ENCODE measurements at places on chromosomes 1 and 21.

GRCh38 chr1:56414728-56415224 is 164.6 kb downstream of the PLPP3 start:
- peak; percentile 75 for DNase-seq

DNA sequence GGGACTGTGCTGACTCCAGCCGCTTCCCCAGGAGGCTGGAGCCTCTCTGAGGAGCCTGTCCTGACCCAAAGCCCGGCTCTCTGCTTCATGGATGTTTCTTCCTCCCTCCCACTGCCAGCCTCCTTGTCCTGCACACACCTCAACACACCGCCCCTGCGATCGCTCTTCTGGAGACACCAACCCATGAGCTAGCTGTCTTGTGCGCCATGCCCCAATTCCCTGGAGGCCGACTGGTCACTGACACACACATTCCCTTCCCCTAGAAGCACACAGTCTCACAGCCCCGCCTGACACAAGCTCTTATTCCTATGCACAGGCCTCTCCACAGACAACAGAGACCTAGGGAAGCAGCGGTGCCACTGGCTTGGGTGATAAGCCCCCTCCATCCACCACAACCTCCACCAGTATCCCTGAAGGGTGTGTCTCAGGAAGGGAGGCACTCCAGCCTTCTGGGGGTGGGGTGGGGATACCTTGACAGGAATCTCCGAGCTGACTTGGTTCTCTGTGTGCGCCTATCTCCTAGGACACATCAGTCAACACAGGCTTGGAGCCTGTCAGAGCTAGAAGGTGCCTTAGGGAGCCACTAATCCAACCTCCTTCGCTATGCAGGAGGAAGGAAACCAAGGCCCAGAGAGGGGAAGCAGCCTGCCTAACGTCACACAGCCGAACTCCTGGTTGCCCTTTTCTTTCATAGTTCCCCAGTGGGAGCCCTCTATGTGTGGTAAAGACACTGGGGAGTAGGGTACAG is 31.1 kb downstream of the AHDC1 start:
- no peak for DNase-seq

DNA sequence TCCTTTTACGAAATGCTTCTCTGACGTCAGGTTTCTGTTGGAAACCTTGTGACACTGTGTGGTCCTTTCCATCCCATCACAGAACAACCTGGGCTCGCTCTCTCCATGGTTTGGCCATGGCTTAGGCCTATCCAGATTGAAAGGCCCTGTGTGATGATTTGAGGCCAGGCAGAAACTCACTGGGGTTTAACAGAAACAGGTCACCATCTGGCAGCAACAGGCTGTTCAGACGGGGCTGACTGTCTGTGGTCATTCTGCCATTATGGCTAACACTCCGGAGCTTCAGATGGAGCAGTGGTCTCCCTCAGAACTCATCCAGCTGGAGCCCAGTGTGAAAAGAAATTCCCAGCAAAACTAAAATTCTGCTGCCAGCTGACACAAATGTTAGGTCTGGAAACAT is 9.3 kb downstream of the PLEKHM2 start:
- DNase-seq, result no peak

- DNase-seq, result no peak
These were observed 18.6 kb upstream of the NTNG1 start for GRCh38 chr1:107122225-107122624.

DNA sequence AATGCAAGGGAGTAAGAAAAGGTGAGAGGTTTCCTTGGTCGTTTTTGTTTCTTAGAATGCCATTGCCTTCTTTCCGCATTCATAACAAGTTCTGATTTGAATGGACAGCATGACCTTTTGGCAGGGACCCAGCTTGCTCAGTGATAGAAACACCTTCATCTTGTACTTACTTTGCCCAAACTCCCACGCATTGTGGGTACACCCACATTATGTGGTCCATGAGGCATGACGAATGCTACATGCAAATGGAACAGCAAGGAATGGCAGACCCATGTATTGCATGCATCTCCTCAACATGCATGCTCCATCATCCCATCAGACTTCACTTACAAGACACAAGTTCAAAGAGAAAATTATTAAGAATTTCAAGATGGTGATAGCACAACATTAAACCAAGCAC is 102.8 kb downstream of the CDC7 start:
- DNase-seq, result no peak

DNA sequence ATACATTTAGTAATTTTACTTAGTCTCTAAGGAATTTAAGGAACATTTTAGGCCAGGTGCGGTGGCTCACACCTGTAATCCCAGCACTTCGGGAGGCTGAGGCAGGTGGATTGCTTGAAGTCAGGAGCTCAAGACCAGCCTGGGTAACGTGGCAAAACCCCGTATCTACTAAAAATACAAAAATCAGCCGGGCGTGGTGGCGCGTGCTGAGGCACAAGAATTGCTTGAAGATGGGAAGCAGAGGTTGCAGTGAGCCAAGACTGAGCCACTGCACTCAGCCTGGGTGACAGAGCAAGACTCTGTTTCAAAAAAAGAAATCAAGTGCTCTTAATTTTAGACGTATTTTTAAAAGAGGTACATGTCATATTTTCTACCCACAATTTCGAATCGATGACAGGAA is 3.3 kb downstream of the NDC1 start:
- no peak for DNase-seq

- DNase-seq, result no peak
These were observed 2.0 kb downstream of the ATP13A2 start for GRCh38 chr1:17009706-17010105.

GRCh38 chr1:23905461-23906025 is 7.6 kb downstream of the CNR2 start:
- DNase-seq, result no peak

GRCh38 chr1:160353223-160353622 is 10.0 kb downstream of the NCSTN start:
- no peak for DNase-seq

- DNase-seq, result no peak
These were observed 54.7 kb upstream of the ABCG1 start for GRCh38 chr21:42164064-42164789.

- DNase-seq, result no peak
These were observed 105.5 kb downstream of the HIVEP3 start for GRCh38 chr1:41813226-41813625.

DNA sequence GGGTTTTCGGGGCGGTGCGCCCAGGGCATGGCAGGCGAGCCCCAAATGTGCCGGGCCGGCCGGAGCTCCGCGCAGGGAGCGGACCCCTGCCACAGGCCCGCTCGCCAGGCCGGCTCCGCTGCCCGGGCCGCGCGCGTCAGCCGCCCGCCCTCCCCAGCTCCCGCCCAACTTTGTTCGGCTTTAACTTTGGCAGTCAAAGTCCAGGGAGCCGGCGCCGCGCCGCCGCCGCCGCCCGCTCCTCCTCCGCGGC is 488 bp downstream of the SLC35D1 start:
- no peak for DNase-seq

DNA sequence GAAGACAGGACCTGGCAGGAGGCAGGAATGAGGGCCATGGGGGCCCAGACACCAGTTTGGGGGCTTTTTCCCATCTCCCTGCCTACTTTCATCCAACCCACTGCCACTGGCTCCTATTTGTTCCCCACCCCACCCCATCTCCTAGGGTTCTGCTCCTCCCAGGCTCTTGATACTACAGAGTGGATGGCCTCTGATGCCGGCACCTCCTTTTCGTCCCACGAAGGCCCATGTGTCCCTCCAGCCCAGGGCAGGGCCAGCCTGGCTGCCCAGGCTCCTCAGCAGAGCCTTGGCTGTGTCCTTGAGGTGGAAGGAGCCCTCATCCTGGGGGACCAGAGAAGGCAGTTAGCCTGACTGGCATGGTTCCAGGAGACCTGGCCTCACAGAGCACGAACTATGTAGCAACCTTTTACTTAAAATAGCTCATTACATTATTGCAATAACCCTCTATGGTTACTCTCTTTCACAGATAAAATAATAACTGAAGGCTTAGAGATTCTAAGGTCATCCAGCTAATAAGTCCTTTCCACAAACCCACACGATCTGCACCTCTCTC is 3.5 kb downstream of the POMGNT1 start:
- no peak for DNase-seq

GRCh38 chr1:82337635-82338034 is 536.9 kb downstream of the ADGRL2 start:
- DNase-seq, result no peak

DNA sequence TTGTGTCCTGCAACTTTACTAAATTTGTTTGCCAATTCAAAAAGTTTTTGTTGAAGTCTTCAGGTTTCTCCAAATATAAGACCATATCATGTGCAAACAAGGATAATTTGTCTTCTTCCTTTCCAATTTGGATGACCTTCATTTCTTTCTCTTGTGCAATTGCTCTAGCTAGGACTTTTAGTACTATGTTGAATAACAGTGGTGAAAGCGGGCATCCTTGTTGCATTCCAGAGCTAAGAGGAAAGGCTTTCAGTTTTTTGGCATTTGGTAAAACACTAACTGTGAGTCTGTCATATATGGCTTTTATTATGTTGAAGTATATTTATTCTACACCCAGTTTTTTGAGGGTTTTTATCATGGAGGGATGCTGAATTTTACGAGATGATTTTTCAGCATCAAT is 630.0 kb upstream of the ADGRL2 start:
- no peak for DNase-seq

- DNase-seq, result no peak
These were observed 127.7 kb downstream of the DMRTA2 start for GRCh38 chr1:50295566-50295965.

- no peak for DNase-seq
These were observed 30.0 kb downstream of the EPHA10 start for GRCh38 chr1:37734629-37735591.

DNA sequence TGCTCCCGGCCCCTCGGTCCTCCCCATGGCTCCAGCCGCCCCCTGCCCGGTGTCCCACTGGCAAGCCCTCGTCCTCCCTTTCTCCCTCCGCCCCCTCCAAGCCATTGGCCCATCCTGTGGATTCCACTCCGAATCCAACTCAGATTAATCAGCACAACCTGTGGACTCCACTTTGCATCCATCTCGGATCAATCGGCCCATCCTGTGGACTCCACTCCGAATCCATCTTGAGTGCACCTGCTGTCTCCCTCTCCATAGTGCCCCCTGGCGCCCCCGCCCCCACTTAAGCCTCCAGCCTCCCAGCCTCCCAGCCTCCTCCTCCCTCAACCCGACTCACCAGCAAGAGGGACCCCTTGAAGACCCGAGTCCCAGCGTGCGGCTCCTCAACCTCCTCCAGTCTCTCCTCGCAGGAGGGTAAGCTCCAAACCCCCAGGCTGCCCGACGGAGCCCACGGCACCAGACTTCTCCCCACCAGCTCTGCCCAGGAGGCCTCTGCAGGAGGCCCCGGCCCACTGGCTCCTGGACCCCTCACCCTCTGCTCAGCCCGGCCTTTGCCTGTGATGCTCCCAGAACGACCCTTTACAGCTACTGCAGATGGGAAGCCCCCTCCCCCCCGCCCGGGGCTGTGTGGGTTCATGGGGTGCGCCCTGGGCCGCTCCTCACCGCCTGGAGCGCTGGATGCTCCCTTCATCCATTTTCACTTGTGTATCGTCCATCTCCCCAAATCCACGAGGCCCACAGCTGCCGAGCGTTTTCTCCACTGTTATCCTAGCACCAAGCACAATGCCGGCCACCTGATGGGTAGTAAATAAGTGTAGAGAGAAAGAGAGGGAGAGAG is 40.6 kb upstream of the TSPEAR start:
- DNase-seq, result no peak

DNA sequence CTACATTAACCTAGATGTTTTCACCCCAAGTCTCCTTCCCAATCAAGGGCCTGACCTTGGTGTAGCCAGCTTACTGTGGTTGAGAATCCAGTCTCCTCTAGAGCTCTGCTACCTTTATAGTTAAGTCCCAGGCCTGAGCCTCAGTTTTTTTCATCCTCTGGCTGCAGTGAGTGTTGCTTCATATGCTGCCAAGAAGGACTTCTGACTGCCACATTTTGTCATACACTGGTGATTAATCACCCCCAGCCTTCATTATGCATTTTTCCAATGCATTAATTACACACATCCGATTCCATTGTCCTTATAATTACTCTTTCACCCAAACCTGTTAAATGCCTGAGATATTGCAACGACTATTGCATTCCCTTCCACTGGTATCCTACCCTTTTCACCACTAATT is 66.3 kb upstream of the FGGY start:
- no peak for DNase-seq

DNA sequence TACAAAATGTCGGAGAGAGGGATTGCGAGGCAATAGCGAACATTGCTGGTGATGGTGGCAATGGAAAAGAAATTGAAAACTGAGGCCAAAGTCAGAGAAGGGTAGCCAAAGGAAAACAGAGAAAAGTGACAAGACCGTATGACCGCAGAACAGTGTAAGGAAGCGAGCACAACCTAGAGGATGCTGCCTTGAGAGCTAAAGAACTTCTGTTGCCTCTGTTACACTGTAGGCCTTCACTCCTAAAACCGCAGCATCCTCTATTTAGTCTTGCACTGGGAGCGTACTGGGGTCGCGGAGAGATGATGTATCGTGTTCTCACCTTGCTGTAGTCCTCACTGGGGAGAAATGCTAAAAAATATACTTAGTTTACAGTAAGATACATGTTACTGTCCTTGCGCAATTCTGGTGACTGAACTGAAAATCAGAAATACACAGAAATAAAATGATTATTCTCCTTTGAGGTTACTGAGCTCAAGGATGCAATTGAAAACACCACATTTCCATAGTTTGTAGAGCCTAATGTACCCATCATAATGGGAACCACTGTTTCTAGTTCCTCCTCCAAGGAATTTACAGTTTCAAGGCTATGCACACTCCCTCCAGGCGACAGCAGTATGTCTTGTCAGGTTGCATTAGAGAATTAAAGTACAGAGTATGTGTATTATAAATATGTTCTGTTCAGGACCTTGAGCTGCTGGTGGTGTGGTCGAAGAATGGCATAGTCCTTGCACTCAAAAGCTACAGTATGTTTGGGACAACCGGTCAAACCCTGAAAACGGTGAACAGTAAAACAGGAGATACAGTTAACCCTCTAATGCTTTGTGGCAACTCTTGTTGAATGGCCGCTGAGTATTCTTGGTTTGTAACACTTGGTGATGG is 1.3 kb downstream of the NEK7 start:
- no peak for DNase-seq

DNA sequence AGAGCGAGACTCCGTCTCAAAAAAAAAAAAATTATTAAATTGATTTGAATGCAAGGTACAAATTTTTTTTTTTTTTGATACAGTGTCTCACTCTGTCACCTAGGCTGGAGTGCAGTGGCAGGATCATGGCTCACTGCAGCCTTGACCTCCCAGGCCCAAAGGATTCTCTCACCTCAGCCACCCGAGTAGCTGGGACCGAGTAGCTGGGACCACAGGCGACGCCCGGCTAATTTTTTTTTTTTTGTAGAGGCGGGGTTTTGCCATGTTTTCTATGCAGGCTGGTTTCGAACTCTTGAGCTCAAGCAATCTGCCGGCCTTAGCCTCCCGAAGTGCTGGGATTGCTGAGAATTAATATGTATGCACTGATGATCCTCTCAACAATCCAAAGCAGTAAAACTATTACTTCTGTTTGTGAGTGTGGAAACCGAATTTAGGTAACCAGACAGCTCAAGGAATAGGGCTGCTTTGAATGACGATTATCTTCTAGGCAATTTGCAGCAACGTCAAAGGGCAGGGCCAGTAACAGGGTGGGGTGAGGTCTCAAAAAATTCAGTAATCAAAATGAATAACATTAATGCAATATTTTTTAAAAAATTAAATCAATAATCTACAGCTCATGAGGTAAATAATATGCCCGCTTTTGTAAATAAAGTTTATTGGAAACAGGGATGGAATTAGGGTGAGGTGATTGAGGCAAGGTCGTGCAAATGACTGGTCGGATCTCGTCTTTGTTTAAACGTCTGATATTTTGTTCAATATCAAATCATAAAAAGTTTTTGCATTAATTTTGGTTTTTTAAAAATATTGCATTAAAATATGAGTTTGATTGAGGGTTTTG is 1.2 kb downstream of the CLSPN start:
- no peak for DNase-seq

GRCh38 chr1:17207046-17207445 is 2.1 kb downstream of the PADI1 start:
- peak; percentile 32 for DNase-seq
